ENCODE measurements at places on chromosomes 4 and X.

DNA sequence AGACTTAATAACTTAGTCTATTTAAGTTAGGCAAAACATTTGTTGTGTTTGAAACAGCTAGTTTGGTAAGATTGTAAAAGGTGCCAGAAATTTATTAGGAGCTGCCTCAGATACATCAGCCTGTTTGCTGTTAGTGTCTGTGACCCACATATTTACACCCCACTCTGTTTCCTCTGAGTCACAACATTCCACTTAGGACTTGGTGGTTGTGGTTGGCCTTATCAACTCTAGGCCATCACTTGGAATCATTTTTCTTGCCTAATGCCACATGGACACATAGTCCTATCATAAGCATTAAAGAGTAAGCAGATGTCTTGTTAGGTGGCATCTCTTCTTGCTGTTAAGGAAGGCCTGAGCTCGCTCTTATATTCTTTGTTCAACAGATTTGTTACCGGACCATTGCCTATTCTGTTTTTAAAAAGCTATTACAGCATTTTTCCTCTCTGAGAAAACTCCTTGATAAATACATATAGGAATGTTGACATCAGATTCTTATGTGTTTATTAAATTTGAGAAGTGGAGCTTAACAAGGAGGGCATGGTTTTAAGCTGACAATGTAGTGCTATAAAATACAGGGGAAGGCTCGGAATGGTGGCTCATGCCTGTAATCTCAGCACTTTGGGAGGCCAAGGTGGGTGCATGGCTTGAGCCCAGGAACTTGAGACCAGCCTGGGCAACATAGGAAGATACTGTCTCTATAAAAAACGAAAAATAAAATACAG, 51.2 kb upstream of the PGRMC2 start:
- DNase-seq, result peak; percentile 78

DNA sequence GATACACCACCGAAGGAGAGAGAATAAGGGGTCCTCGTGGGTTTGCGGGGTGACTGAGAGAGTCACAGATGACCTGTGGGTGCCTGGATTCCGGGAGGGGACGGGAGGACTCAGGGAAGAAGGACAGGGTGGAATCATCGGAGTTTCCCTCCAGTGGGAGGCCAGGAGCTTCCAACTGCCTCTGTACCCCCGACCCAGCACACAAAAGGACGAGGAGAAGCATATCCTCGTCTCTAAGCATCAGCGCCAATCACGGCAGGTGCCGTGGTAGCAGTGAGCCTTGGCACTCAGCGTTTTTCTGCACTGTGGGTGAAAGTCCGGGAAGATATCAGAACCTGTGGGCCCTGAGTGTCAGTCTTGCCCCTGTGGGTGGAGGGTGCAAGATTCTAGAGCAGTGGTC, 62.0 kb downstream of the ASMT start:
- DNase-seq, result no peak

DNA sequence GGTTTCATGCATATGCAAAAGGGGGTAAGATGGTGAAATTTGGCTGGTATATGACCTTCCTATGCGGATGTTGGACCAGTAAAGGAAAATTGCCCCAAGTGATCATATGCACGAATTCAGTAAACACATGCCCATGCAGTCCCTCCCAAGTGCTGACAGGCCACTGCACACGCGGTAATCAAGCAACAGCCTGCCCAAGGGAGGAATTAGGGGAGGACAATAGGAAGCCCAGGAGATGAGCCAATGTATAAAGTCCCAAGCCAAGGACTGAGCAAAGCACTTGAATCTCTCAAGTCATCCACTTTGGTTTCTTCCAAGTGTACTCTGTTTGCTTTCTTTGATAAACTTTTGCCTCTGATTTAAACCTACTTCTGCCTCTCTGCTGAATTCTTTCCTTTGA, 21.1 kb downstream of the MAGEB16 start:
- DNase-seq, result no peak

DNA sequence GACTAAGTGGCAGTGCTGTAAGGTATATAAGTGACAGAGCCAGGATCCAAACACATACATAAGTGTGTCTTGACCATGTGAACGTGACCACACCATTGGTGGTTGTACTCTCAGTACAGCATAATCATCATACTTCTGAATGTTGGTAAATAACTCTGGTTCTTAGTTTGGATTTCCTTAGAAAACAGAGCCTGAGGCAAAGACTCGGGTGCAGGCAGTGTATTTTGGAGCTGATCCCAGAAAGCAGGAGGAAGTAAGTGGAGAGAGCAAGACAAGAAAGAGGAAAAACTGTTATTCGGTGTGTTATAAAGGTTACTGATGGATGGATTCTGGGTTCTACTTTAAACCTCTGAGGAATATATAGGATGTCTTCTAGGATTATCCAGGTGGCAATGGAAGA, 127.9 kb downstream of the SLC39A8 start:
- no peak for DNase-seq

DNA sequence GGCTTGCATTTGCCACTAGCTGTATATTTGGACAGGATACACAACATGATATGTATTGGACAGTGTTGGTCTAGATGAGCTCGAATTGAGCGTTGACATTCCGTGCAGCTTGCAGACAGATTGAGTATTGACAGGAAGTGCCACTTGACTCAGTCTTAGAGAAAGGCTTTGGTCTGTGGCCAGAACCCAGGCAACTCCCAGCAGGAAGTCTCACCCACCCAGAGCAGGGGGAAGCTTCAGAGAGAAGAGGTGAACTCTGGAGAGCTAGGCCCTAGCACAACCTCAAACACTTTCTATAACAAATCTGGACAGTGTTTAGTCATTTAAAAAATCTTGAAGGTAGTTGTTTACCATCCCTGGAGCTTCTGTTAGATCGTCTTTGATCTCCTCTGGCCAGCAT, 280.5 kb downstream of the FBXW7 start:
- peak; percentile 42 for DNase-seq

- DNase-seq, result no peak
Measured at GRCh38 chr4:116244771-116245170, 840.6 kb downstream of the TRAM1L1 start.

GRCh38 chr4:4805887-4806286, 53.6 kb upstream of the MSX1 start:
- no peak for DNase-seq

DNA sequence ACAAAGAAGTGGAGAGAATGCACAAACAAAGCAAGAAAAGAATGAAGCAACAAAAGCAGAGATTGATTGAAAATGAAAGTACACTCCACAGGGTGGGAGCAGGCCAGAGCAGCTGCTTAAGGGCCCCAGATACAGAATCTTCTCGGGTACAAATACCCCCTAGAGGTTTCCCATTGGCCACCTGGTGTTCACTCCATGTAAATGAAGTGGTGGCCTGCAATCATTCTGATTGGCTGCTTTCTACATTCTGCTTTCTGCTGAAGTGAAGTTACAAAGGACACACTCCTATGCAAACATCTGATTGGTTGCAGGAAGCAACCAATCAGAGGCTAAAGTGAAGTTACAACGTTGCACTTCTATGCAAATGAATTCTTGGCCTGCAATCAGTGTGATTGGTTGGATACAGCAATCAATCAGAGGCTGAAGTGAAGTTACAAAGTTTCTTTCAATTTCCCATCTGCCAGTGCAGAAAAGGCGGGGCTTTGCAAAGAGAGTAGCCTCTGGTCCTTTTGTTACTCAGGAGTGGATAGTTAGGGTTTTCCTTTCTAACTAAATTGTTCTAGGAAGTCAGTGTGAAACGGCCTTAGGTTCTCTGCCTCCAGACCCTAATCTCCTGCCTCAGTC, 19.0 kb upstream of the GPC4 start:
- no peak for DNase-seq

DNA sequence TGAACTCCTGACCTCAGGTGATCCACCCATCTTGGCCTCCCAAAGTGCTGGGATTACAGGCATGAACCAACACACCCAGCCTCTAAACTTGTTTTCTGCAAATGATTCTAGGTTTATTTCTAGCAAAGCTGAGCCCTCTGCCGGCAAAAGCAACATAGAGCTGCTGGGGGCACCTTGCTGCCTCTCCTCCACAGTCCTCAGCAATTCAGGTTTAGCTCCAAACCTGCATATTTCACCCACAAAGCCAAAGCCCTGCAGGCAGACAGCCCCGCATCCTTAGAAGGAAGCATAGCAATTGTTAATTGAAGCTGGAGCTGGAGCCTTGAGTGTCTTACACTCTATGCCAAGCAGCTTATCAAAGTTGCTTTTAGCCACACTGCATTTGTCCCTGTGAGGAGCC, 24.9 kb upstream of the OCIAD2 start:
- no peak for DNase-seq

DNA sequence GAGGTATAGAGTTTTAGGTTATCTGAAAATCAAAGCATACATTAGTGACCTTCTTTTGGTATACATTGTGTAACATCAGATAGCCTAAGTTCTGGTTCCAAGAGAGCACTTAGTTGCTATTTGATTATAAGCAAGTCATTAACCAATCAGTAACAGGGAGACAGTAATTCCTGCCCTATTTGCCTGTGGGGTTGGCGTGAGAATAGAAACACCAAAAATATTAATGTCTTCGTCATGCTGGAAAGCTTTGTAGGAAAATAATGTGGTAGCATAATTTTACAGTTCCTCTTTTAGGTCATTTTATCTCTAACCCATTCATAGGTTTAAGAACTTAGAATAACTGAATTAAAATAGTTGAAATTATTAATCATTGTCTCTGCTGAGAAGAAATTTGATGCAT, 37.8 kb downstream of the NPNT start:
- no peak for DNase-seq

DNA sequence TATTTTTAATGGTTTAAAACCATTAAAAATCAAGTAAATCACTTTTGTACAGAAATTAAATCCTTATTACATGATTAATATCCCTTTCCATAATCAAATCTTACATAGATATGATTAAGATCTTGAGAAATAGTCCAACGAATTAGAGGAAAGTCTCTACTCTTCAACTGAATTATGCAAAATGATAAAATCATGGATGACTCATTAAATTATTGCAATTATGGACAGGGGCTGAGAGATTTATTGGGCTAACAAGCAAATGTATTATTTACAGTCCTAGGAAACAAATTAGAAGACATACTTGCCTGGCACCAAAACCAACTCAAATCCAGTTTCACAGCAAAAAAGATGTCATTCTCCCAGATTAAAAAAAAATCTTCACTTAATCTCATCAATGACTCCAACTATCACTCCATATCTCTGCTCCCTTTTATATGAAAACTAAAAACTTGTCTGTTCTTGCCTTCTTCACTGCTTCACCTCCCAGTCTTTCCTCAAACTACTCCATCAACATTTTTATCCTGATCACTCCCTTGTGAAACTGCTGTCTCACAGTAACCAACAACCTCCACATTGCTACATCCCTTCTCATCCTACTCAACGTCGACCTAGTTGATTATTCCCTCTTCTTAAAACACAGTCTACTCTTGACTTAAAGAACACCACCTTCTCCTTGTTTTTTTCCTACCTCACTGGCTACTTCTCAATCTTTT, 18.4 kb upstream of the DDX60 start:
- DNase-seq, result no peak

- no peak for DNase-seq
Measured at GRCh38 chrX:120672841-120673530, 43.1 kb upstream of the C1GALT1C1 start.

- no peak for DNase-seq
Measured at GRCh38 chr4:165006456-165006855, 25.3 kb upstream of the TRIM60 start.

DNA sequence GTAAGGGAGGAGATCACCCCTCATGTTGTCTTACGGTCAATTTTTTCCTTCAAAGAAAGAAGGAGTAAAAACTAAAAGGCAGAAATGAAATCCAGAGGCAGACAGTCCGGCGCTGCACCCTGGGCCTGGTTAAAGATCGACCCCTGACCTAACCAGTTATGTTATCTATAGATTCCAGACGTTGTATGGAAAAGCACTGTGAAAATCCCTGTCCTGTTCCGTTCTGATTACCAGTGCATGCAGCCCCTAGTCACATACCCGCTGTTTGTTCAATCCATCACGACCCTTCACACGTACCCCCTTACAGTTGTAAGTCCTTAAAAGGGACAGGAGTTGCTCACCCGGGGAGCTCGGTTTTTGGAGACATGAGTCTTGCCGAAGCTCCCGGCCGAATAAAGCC, 105.6 kb upstream of the JADE1 start:
- DNase-seq, result no peak

DNA sequence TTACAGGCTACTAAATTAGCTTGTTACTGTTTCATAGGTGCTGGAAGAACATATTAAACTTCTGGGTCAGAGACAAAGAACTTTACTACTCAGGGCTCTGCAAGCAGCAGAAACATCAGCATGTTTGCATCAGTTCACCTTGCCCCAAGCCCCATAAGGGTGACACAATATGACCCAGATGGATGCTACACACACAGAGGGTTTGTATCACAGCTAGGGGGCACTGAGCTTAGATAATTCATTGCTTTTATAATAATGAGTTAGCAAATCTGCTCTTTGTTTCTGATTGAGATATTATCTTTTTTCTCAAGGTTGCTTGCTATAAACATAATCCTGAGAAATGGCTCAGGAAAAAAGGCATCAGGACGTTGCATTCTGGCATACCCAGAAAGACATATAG, 4.8 kb upstream of the SYNPO2 start:
- DNase-seq, result no peak

GRCh38 chrX:2782171-2782570, 30.3 kb downstream of the XG start:
- no peak for DNase-seq

DNA sequence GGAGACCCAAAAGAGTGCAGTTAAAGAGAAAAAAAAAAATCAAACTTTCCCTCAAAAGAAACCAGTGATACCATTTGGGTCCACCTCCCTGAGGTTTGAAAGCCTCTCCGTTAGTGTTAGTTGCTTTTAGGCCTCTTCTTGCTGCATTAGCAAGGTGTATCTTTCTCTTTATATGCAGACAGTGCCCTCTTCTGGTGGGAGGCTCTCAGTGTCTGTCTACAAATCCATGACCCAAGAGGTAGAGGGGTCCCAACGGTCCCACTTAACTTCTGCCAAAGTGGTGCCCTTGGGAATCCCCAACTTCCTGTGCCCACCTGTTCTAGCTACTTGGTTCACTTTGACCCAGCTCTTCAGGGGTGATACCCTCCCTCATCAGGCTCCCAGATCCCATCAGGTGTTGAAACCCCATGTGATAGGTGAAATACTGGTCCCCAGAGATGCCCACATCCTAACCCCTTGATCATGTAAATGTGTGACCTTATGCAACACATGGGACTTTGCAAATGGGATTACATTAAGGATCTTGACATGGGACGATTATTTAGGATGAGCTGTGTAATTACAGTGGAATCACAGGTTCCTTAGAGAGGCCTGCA, 63.7 kb upstream of the CD99 start:
- peak; percentile 46 for DNase-seq

GRCh38 chr4:6680372-6681034, 13.2 kb upstream of the S100P start:
- DNase-seq, result no peak

DNA sequence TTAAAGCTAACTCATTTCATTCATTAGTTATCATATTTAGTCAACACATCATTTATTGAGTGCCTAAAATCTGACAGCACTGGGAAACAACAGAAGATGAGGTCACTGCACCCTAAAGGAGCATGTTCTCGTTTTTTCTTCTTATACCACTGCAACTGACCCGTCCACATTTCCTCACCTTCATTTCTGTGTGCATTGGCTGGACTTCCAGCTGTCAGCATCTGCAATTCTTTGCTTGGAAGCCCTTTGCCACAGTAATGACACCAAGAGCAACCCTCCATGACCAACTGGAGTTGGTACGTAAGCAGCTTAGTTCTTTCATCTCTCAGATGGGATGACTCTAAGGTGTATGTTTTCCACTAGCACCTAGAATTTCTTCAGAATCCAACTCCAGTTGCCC, 13.2 kb downstream of the SHROOM3 start:
- no peak for DNase-seq
